ENCODE measurements at places on chromosomes 5 and 9. TPM values are rescaled to one million over a fixed set of nuclear protein-coding genes. Genes with fewer than 3 reads are reported as not detected.

The TLR4 gene
- 0.51 TPM for total RNA-seq

The NTRK2 gene
- 0.26 TPM for total RNA-seq

The SCAMP1 gene
- total RNA-seq = 15.2 TPM

GRCh38 chr5:94682814-94683520 lies 64.5 kb downstream of the SLF1 start:
- DNase-seq = no peak
- H3K4me1 ChIP-seq = no peaks in the 10 kb centered on the region
- no peak overlapping the region for H3K27ac ChIP-seq

- no peak overlapping the region for H3K4me3 ChIP-seq
- no peaks in the 10 kb centered on the region for H3K36me3 ChIP-seq
- H3K4me1 ChIP-seq = no peaks in the 10 kb centered on the region
- H3K27me3 ChIP-seq = no peaks in the 10 kb centered on the region
These were observed 97.5 kb upstream of the FCN2 start for GRCh38 chr9:134782921-134783698.

DNA sequence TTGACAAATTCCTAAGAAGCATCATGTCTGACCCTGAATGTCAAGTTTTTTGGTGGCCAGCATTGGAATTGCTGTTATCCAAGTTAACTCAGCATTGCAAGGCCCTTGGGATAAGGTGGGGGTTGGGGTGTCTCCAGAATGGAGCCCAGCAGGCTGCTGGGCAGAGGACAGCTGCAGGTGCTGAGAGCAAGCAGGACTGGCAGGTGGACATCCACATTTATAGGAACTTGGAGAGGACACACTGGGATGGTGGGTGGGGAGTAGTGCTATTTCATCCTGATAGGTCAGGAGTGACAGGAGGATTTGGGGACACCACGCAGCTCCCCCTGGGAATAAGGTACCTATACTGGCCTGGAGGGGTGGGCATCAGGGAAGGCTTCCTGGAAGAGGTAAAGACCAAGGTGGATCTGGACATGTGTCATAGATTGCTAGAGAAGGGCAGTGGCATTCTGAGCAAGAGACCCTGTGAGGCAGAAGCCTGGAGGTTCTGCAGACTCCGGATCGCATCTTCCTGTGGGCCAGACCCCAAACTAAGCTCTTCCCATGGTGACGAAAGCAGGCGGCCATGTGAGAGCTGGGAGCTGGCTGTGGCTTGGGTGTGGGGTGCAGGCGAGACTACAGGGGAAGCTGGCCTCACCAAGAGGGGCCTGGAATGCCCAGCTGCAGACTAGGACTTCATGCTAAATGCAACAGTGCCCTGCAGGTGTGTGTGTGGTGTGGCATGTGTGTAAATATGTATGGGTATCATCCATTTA lies 148.1 kb downstream of the RGS3 start:
- H3K36me3 ChIP-seq = no peaks in the 10 kb centered on the region
- DNase-seq = no peak
- H3K4me3 ChIP-seq = no peak overlapping the region
- H3K27ac ChIP-seq = no peak overlapping the region

Data from CD8-positive, alpha-beta memory T cell (primary cell).